ENCODE measurements at places on chromosomes 4 and X. TPM values are rescaled to one million over a fixed set of nuclear protein-coding genes. Genes with fewer than 3 reads are reported as not detected.

The ARX gene
- not detected for total RNA-seq

The ZBED1 gene
- total RNA-seq = 14.2 TPM

The ELMOD2 gene
- total RNA-seq = 10.1 TPM

The ANXA3 gene
- 263 TPM for total RNA-seq

The PSAPL1 gene
- total RNA-seq = 0.15 TPM

The POU4F2 gene
- total RNA-seq = not detected

The MAGEA10 gene
- total RNA-seq = not detected

- peaks cover 24% of the 10 kb centered on the region for H3K36me3 ChIP-seq
- no peaks in the 10 kb centered on the region for H3K4me1 ChIP-seq
- no peak overlapping the region for H3K27ac ChIP-seq
- H3K27me3 ChIP-seq = no peaks in the 10 kb centered on the region
These were observed 14.2 kb downstream of the ZNF518B start for GRCh38 chr4:10442976-10443375.

DNA sequence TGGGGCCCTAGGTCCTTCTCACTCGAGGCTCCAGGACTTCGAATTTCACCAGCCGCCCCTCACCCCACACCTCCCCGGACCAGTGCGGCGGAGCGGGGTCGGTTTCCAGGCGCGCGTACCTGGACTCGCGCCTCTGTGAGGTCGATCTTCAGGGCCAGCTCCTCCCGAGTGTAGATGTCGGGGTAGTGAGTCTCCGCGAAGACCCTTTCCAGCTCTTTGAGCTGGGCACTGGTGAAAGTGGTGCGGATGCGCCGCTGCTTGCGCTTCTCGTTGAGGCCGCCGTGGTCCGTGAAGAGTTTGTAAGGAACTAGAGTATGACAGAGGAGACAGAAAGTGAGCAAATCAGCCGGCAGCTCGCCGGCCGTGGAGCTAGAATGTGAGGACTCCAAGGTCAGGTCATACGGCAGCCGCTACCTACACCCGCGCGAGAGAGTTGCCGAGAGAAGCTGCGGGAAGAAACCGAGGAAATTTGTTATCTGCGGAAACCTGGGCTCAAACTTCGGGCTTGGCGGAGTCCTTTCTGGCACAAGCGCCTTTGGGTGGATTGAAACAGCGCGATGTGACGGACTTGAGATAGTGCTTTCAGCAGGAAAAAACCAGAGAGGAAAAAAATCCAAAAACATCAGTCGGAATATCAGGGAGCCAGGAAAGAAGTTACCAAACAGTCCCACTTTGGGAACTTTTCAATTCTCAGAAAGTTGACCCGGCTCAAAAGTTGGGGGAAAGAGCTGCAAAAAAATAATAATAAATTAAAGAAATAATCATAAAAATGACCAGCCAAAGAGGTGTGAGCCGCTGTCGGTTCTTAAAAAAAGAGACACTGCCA, 1.1 kb downstream of the PHOX2B start:
- no peak for DNase-seq
- no peak overlapping the region for H3K4me3 ChIP-seq
- H3K27me3 ChIP-seq = peaks cover 58% of the 10 kb centered on the region
- H3K4me1 ChIP-seq = no peaks in the 10 kb centered on the region
- no peaks in the 10 kb centered on the region for H3K36me3 ChIP-seq

GRCh38 chr4:135672202-135672601, 1470.6 kb upstream of the PABPC4L start:
- H3K36me3 ChIP-seq = no peaks in the 10 kb centered on the region
- no peak for DNase-seq
- H3K4me3 ChIP-seq = no peak overlapping the region
- H3K27me3 ChIP-seq = no peaks in the 10 kb centered on the region

DNA sequence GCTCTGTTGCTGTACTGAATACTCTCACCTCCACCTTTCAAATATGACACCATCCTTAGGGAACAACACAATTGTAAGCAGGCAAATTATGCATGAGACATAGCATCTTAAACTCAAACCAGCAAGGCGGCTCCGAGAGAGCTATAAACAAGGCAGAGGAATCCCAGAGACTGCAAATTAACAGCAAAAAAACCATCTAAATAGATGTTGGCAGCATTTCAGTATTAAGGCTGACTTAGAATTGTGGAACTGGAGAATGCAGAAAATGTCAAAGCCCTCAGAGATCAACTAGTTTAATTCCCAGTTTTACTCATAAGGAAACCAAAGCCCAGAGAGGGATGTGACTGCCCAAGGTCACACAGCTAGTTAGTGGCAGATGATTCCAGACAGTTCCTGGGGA, 37.2 kb upstream of the SPANXC start:
- H3K4me3 ChIP-seq = no peak overlapping the region
- no peaks in the 10 kb centered on the region for H3K4me1 ChIP-seq
- no peak for DNase-seq
- H3K27ac ChIP-seq = no peak overlapping the region
- no peaks in the 10 kb centered on the region for H3K36me3 ChIP-seq

- no peak overlapping the region for H3K27ac ChIP-seq
- H3K36me3 ChIP-seq = no peaks in the 10 kb centered on the region
- no peak overlapping the region for H3K4me3 ChIP-seq
- no peak for DNase-seq
- peaks cover 10% of the 10 kb centered on the region for H3K27me3 ChIP-seq
These were observed 605.1 kb downstream of the BCOR start for GRCh38 chrX:39492497-39493162.

DNA sequence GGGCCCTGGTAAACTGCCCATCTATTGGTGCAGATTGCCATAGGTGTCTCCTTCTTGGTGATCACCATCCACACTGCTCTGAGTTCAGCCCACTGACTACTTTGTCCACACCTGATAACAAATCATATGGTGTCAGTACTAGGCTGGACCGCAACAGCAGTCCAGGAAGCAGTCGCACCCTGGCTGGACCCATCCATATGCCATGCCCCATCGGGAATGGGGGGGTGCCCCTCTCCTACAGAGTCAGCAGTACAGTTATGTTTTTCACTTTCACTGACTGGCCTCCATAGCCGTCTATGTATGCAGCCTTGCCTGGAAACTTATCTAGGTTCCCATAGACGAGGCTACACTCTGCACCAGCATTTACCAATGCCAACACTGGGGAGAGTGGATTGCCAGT, 226.1 kb downstream of the ADGRL3 start:
- peaks cover 53% of the 10 kb centered on the region for H3K4me1 ChIP-seq
- no peaks in the 10 kb centered on the region for H3K36me3 ChIP-seq
- peak overlapping the region; percentile 94 for H3K27ac ChIP-seq
- no peak for DNase-seq

- H3K4me3 ChIP-seq = no peak overlapping the region
- H3K27ac ChIP-seq = no peak overlapping the region
- H3K27me3 ChIP-seq = peaks cover 78% of the 10 kb centered on the region
- H3K4me1 ChIP-seq = no peaks in the 10 kb centered on the region
- no peak for DNase-seq
These were observed 654 bp downstream of the ATOH1 start for GRCh38 chr4:93828995-93829819.

- no peak for DNase-seq
- H3K4me3 ChIP-seq = no peak overlapping the region
- no peaks in the 10 kb centered on the region for H3K27me3 ChIP-seq
- no peaks in the 10 kb centered on the region for H3K4me1 ChIP-seq
These were observed 220.8 kb downstream of the SPANXN3 start for GRCh38 chrX:143296521-143296920.

DNA sequence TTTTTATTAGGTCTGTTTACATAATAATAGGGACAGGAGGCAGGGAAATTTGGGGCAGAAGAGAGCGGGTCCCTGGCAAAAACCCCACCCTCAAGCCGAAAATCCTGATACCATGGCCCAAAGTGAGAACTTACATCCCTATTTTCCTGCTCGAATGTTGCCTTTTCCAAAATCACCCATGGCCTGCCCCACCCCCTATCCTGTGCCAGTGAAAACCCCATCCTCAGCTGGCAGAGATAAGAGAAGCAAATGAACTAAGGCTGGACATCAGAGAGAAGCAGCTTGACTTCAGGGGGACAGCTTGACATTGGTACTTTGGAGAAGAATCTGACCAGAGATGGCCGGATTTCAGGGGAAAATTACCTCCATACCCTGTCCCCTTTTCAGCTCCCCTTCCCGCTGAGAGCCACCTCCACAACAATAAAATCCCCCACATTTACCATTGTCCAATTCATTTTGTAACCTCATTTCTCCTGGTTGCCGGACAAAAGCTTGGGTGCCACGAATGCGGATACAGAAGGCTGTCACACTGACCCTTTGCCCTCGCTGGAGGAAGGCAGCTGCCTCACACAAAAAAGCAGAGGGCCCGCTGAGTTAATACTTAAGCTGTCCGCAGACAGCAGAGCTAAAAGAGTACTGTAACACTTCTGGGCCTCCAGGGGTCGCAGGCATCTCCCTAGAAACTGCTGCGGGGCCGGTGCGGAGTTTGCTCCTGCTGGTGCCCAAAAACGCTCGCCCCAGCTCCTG, 196.2 kb downstream of the SNCA start:
- peaks cover 23% of the 10 kb centered on the region for H3K27me3 ChIP-seq
- no peak overlapping the region for H3K27ac ChIP-seq
- peak; percentile 10 for DNase-seq
- no peaks in the 10 kb centered on the region for H3K36me3 ChIP-seq
- H3K4me1 ChIP-seq = no peaks in the 10 kb centered on the region

GRCh38 chr4:40956721-40957255, 207.0 kb downstream of the NSUN7 start:
- no peak overlapping the region for H3K4me3 ChIP-seq
- no peak for DNase-seq
- H3K36me3 ChIP-seq = no peaks in the 10 kb centered on the region
- no peak overlapping the region for H3K27ac ChIP-seq
- no peaks in the 10 kb centered on the region for H3K4me1 ChIP-seq

GRCh38 chr4:101035487-101035886, 311.8 kb downstream of the PPP3CA start:
- H3K4me3 ChIP-seq = no peak overlapping the region
- H3K27me3 ChIP-seq = no peaks in the 10 kb centered on the region
- no peak for DNase-seq
- no peak overlapping the region for H3K27ac ChIP-seq
- H3K36me3 ChIP-seq = no peaks in the 10 kb centered on the region

DNA sequence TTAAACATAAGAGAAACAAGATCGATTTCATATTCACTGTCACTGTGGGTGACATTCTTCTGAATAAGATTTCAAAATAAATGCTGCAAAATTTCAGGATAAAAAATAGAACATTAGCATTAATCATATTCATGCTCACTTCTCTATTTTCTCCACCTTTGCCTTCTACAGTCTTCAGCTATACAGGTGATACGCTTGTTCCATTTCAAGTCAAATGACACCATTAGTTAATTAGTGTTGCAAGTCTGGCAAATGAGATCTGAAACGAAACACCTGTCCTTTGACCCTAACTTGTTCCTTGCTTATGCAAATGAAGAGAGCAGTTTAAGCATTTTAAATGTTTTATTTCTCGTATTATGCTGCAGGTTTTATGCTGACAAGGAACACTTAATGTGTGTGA, 667.5 kb upstream of the MAGEB2 start:
- H3K4me3 ChIP-seq = no peak overlapping the region
- DNase-seq = no peak
- H3K4me1 ChIP-seq = no peaks in the 10 kb centered on the region
- no peak overlapping the region for H3K27ac ChIP-seq
